Activated CD4-positive, alpha-beta memory T cell treated with anti-CD3 and anti-CD28 coated beads, Interleukin-2, amount 10 ng/mL, durations not matched to agents 7 days and 5 days (primary cell): ENCODE measurements at places on chromosomes 7 and 10.
A peak's percentile ranks its signal among the peaks of the same experiment; 100 is the strongest.

DNA sequence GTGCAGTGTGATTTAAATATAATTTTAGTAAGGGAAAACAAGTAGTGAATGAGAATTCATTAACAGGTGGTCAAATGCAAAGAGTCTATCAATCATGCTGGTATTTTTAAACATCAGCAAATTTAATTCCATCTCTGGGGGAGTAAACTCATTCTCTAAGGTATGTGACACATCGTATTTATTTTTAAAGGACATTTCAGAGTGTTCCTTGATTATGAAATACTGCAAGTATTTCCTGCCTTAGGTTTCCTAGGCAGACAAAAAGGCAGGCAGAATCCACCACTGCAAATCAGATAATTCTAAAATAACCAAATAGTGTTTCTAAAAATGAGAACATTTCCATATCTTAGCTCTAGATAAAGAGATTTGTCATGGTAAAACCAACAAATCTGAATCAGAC, 193.8 kb downstream of the LRRTM3 start:
- DNase-seq = no peak

- DNase-seq = no peak
Observed at GRCh38 chr7:25407053-25407452, 178.8 kb upstream of the NPVF start.

DNA sequence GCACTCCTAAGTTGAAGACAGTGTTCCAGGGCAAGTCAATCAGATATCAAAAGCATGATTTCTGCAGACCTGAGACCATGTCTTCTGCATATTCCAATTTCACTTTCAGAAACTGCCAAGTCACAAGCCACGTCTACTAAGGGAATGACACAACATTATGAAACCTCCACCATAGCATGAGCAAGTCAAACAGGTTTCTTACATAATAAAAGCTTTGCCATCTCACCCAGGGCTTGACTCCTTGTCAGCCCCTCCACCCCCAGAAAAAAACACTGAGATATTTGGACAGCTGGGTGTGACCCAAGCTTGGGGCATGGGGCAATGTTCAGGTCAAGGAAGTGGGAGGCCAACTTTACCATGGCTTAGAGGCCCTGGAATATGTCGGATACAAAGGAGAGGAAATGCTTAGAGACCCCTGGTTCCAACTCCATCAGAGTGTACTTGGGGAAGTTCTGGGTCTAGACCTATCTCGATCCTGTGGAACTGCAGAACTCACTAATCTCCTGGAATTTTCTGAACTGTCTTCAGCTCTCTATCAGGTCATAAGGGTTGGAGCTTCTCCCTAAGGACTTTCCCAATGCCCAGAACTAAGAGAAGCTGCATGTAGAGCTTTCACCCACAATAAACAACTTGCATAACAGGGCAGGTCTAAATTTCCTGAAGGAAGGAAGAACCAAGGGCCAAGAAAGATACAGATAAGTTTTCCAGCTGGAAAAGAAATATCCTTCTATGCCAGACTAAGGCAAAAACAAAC, 80.6 kb upstream of the NAMPT start:
- no peak for DNase-seq

DNA sequence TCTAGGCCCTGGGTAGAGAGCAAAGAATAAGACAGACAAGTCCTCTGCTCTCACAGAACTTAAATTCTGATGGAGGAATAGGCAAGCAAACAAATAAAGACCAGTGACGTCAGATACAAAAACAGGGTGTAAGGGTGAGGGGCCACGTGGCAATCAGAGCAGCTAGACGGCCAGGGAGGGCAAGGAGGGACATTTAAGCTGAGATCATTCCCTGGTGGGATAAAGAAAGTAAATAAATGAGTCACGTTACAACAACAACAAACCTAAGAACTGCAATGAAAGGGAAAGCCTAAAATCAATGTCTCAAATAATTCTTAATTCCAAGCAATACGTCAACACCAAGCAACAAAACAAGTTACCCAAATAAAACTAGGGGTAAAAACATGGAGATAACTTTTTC, 21.8 kb downstream of the STN1 start:
- DNase-seq = no peak

DNA sequence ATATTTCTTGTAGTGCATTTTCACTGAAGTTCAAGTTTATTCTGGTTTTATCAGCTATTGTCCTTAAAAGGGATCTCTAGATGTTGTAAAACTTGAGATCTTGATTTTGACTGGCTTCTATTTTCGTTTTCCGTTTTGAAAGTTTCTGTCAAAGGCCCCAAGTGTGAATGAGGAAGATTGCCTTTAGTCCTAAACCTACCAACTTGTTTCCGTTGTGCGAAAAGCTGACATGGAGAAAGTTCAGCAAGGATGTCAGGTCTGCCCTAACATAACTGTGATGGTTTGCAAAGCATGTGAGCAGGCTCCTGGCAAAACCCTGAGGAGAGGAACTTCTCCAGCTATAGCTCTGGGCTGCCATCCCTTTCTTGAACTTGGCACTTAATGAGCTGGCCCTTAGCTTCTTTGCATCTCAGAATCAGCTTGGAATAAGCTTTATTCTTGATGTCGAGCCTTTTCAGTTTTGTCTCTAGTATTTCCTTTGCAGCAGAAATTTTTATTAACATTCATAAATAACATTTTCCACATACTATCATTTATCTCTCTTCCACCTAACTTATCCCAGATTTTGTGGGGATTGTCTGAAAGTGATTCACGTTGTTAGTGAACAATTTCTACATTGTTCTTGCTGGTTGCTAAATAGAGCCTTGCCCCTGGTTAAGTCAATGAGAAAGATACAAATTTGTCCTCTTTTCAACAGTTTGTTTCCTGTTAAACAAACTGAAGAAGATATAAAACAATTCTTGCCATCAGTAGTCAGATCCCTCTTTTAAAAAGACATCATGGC, 559.4 kb downstream of the SUGCT start:
- no peak for DNase-seq

DNA sequence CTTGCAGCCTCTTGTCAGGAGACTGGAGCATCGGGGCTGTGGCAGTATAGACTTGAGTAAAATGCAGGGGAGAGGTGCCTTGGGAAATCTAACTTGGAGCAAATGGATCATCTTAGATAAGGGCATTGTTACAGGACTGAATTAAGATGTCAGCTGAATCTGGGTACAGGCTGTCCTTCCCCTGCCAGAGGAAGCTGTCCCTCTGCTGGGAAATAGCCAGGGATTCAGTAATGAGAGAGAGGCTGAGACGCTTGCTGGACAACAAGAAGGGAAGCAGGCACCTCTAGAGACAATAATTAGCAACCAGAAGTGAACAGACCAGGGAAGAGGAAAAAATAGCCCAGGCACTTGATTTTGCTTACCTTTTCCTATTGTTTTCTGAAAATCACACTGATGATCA, 20.7 kb upstream of the RAPGEF5 start:
- DNase-seq = no peak

GRCh38 chr7:44580945-44581878, 819 bp downstream of the TMED4 start:
- peak; percentile 59 for DNase-seq

- no peak for DNase-seq
Observed at GRCh38 chr7:90841759-90842429, 245.8 kb downstream of the CDK14 start.

GRCh38 chr10:107098326-107098725, 66.2 kb downstream of the SORCS1 start:
- DNase-seq = no peak

- peak; percentile 68 for DNase-seq
Observed at GRCh38 chr10:22345301-22346095, at the start of gene SPAG6. Gene SPAG6, plus strand, starts transcription at chr10:22345496. Its CDS starts 116 bp downstream, at chr10:22345612.

- DNase-seq = no peak
Observed at GRCh38 chr7:84237533-84238173, 43.1 kb upstream of the SEMA3A start.

GRCh38 chr10:26438534-26439341, 597 bp downstream of the APBB1IP start:
- peak; percentile 75 for DNase-seq

GRCh38 chr10:81109200-81109752, 571.6 kb downstream of the SH2D4B start:
- no peak for DNase-seq
